ENCODE measurements at places on chromosomes 6 and 20.

- DNase-seq: no peak
These were observed 17.5 kb downstream of the ELMO2 start for GRCh38 chr20:46388937-46389336.

DNA sequence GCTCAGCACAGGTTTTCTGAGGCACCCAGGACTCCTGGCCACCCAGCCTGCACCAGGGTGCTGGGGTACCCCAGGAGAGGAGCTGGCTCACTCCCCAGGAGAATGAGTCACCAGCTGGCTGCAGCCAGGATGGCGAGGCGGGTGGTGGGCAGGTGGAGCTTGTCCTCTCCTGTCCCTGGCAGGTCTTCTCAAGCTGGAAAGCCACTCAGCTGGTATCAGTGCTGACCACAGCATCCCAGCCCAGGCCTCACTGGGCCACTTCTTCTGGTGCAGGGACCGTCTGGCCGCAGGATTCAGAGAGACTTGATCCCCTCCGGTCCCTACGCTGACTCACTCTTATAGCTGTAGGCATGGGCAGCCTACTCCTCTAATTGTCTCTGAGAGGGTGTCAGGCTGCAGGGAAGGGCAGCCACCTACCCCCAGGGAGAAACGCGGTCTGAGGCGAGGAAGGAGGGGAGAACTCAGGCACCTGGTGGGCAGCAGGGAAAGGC is 22.2 kb downstream of the TFEB start:
- no peak for DNase-seq

DNA sequence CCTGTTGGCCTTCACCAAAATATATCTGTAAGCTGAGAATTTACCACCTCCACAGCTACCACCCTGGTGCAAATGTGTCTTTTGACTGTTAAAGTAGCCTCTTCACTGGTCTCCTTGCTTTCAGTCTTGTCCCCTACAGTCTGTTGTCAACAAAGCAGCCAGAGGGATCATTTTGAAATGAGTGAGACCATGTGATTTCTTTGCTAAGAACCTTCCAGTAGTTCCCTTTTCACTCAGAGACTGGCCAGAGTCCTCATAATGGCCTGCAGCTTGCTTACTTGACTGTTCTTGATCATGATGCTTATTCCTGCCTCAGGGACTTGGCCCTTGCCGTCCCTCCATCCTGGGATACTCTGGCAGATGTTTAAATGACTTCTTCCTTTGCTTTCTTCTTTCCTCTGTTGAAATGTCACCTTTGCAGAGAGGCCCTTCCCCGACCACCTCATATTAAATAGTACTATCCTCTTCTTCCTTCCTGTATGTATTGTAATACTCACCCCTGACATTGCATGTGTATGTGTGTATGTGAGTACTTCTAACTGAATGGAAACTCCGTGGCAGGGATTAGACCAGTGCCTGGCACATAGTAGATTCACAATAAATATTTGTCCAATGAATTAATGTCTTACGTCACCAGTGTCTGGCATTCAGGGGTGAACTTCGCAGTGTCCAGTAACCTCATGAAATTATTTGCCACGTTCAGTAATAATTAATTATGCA is 5.0 kb downstream of the MANBAL start:
- DNase-seq: no peak

- DNase-seq: no peak
These were observed 15.7 kb upstream of the DNAAF9 start for GRCh38 chr20:3423126-3423525.

GRCh38 chr6:26470643-26471042 is 12.9 kb downstream of the BTN2A1 start:
- no peak for DNase-seq
